Amniotic stem cell (primary cell): ENCODE measurements at places on chromosomes 11 and 22.

- DNase-seq = no peak
These were observed 21.2 kb downstream of the SUN2 start for GRCh38 chr22:38734421-38735100.

DNA sequence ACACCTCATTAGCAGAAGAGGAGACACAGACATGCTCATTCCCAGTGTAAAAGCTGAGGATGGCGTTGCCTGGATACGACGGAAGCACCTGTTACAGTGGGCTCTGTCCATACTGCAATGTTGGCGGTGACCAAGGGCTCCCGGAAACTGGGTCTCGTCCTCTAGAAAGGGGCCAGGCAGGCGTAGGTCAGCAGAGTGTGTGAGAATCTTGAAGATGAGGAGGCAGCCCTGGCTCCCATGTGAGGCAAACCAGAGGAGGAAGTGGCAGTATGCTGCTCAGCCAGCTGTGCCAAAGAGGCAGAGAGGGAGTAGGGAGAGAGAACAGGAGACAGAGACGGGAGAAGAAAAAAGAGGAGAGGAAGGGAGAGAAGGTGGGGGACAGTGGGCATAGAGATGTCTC is 10.3 kb downstream of the LTO1 start:
- DNase-seq = no peak

GRCh38 chr11:45146072-45147016 is at the start of gene PRDM11:
Gene PRDM11, plus strand, starts transcription at chr11:45146639. Its CDS starts 35,128 bp downstream, at chr11:45181767.
- peak; percentile 33 for DNase-seq

DNA sequence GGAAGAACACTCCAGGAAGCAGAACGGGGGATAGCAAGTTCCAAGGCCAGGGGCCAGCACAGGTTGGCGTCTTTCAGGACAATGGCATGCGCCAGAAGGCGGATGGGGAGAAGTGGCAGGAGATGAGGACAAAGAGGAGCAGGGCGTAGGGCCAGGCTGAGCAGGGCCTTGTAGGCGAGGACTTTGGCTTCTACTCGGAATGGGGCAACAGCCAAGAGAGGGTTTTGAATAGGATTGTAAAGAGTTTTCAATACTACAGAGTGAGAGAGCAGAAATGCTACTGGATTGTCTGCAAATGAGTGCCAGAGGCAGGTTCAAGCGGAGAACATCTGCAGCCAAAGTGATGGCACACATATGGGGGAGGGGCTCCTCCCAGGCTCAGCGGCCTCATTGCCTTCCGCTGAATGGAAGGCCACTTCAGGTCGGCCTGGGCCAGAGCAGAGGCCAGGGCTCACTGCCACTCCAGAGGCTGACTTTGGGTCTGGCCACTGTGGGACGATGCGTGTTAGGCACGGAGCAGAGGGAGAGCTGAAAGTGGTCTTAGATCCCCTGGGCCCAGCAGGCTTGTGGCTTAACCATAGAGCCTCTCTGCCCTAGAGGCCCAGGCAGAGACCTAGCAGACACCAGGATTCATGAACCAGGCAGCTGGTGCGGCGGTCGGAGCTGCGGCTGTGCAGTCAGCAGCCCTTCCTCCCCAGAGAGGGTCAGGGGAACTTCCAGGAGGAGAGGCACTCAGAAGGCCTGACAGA is 118.2 kb downstream of the DSCAML1 start:
- no peak for DNase-seq

GRCh38 chr11:94297985-94298576 is 6.3 kb upstream of the IZUMO1R start:
- no peak for DNase-seq

DNA sequence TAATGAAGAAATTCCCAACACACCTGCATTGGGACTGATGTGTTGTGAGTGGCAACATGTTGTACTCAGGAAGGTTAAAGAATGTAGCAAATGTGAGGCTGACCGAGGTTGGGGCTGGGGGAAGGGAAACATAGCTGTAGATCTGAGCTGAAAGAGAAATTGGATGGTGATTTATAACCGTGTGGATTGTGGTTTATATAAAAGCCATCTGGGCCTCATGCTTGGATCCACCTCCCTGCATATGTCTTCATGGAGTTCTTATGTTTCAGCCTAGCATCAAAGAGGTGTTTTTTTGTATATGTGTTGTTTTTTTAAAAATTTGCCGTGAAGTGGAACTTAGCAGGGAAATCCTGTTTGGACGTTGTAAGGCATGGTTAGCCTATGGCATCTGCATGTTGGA is 141.3 kb downstream of the NAV2 start:
- no peak for DNase-seq

GRCh38 chr11:12815931-12816494 is 141.8 kb downstream of the TEAD1 start:
- no peak for DNase-seq

- no peak for DNase-seq
These were observed 141.0 kb downstream of the MSANTD4 start for GRCh38 chr11:105881027-105881426.

- DNase-seq = no peak
These were observed 172.0 kb downstream of the UVRAG start for GRCh38 chr11:75986966-75987365.

DNA sequence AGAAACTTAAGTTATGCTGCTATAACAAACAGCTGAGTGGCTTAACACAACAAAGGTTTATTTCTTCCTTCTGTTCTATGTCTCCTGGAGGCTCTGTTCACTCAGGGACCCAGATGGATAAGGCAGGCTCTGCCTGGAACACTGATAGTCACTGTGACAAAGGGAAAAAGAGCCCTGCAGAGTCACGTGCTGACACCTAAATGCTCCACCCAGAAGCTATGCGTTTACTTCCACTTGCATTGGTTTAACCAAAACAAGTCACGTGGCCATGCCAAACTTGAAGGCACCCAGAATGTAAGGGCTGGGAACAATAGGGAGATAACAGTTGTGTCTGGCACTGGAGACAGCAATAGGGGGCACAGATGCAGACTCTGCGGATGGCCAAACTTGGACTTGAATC is 3.4 kb upstream of the MS4A15 start:
- no peak for DNase-seq

- no peak for DNase-seq
These were observed 15.2 kb upstream of the TMPRSS4 start for GRCh38 chr11:118061586-118062125.

GRCh38 chr11:20909995-20910726 is 240.8 kb downstream of the NELL1 start:
- no peak for DNase-seq

GRCh38 chr11:66600631-66601233 is 7.7 kb downstream of the CCS start:
- DNase-seq = no peak

DNA sequence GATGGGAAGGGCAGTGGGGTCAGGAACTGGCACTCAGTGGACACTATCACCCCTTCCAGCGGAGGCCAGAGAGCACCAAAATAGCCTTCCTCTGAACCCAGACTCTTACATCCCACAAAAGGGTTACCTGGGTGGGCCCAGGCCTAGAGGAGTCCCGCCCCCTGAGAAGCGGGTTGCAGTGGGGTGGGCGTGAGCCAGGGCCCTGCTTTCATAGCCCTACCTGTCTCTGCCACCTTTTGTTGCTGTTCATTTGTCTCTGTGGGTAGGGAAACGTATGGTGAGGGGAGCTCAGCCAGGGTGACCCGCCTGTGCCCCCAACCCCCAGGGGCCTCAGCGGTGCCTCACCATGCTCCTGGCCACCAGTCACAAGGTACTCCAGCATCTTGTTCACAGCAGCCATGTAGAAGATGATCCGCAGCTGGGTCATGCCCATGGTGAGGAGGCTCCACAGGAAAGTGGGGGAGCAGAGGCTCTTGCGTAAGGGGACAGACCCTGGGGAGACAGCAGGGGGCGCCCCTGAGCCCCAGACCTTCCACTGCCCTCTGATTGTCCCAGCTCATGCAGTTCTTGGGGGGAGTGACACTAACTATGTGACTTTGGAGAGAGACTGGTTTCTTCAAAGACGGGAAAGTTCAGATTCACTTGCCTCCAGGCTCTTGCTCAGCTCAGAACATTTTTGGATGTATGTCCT is 24.0 kb downstream of the SLC43A1 start:
- no peak for DNase-seq

DNA sequence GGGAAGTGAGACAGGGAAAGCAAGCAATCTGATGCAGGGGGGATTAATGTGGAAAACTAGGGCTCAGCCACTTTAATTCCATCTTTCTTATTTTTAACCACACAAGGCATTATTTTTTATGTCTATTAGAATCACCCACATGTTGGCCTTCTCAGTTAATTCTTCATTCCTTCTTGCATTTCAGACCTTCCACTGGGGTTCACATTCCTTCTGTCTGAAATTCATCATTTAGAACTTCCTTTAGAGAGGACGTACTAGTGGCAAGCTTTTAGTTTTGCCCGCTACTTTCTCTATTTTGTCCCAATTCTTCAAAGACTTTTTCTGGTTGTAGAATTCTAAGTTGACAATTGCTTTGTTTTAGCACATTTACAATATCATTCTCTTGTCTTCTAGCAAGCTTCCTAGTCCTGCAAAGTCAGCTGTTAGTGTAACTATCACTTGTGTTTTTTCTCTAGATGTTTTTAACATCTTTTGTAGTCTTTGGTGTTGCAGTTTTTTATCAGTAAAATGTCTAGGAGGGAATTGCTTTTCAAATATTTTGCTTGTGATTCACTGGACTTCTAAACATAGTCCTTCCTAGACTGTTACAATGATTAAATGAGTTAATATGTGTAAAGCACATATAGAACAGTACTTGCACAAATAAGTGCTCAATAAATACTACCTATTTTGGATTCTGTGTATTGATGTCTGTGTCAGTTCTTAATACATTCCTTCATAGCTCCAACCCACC is 5.5 kb upstream of the NNMT start:
- DNase-seq = no peak

DNA sequence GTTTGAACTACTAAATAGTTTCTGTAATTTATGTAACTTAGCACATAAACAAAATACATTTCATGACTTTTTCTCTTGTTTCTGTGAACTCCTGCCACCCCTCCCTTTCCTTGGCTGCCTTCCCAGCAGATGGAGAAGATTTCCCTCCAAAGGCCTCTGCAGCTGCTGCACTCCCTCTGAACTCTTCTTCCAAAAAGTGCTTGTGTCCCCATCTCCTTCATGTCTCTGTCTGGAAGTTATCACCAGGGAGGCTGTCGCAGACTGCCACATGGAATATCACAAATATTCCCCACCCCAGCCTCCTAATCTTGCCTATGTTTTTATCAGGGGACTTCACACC is 1068.3 kb downstream of the OPCML start:
- no peak for DNase-seq

DNA sequence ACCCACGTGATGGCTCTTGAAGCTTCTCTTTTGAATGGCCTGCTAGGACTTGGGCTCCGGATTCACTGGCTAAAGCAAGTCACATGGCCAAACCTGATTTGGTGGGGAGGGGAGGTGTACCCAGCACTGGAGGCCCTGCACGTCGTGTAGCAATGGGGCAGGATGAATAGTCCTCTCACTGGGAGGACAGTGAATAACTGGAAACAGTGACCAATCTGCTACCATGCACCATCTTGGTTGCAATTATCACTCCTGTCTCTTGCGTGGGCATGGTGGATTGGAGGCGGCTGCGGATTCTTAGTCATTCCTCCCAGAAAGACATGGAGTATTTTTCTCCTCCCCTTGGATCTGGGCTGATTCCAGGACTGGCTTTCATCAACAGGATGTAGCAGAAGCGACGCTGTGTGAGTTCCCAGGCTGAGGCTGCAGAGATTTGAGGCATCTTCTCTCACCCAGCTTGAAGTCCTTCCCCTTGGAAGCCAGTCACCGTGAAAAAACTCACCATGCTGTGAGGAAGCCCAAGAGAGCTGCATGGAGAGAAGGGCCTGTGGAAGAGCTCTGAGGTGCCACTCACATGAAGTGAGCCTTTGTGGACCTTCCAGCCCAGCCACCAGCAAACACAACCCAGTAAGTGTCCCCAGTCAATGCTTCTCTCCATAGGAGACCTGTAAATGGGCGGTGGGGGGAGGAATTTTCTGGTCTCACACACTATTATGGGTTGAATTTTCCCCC is 70.4 kb downstream of the IGLL1 start:
- no peak for DNase-seq

- DNase-seq = no peak
These were observed 207.1 kb upstream of the ARHGAP20 start for GRCh38 chr11:110919241-110919922.

GRCh38 chr11:47340980-47341775 is 11.3 kb downstream of the MYBPC3 start:
- DNase-seq = no peak

DNA sequence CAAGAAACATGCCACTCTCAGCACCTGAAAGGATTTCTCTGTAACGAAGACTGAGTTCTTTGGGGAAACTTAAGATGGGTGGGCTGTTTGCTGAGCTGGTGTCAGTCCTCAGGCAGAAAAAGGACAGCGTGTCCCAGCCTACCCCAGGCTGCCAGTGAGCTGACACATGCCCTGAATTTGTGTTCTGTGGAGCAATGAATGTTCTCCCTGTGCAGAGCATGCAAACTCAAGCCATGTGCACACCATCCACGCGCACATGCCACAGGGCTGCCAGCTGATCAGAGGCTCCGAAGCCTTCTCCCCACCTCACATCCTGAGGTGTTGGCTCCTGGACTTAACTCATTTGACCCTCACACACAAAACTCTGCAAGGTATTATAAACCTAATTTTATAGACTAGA is 104.9 kb downstream of the KCNC1 start:
- no peak for DNase-seq

GRCh38 chr11:118792570-118793124 is 1.7 kb upstream of the DDX6 start:
- DNase-seq = peak; percentile 71

GRCh38 chr22:49149721-49150608 is 677.7 kb downstream of the BRD1 start:
- no peak for DNase-seq

GRCh38 chr11:24592360-24592759 is 95.5 kb downstream of the LUZP2 start:
- DNase-seq = no peak

- no peak for DNase-seq
These were observed at the start of gene LGALS12 for GRCh38 chr11:63505857-63506528. Gene LGALS12, plus strand, starts transcription at chr11:63506084. Its CDS starts 375 bp downstream, at chr11:63506459.

DNA sequence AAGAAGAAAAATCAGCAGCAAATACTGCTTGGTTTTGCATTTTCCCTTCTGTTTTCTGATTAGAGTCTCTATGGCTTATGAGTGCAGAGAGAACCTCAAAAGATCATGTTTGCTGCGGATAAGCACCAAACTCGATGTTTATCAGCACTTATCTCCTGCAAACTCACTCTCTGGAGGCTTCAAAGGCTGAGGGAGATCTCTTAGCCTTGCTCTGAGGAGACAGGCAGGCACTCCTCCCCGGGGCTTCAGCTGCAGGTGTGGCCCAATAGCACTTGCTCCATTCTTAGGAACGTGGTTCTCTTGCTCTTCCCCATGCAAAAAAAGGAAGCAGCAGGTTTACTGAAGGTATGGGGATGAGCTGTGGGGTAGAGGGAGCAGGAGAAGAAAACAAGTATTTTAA is 45.1 kb downstream of the FLI1 start:
- no peak for DNase-seq

- DNase-seq = no peak
These were observed 162.5 kb downstream of the CEP164 start for GRCh38 chr11:117489999-117490679.
